Glomerular endothelial cell (primary cell): ENCODE measurements at places on chromosomes 1 and 21.

DNA sequence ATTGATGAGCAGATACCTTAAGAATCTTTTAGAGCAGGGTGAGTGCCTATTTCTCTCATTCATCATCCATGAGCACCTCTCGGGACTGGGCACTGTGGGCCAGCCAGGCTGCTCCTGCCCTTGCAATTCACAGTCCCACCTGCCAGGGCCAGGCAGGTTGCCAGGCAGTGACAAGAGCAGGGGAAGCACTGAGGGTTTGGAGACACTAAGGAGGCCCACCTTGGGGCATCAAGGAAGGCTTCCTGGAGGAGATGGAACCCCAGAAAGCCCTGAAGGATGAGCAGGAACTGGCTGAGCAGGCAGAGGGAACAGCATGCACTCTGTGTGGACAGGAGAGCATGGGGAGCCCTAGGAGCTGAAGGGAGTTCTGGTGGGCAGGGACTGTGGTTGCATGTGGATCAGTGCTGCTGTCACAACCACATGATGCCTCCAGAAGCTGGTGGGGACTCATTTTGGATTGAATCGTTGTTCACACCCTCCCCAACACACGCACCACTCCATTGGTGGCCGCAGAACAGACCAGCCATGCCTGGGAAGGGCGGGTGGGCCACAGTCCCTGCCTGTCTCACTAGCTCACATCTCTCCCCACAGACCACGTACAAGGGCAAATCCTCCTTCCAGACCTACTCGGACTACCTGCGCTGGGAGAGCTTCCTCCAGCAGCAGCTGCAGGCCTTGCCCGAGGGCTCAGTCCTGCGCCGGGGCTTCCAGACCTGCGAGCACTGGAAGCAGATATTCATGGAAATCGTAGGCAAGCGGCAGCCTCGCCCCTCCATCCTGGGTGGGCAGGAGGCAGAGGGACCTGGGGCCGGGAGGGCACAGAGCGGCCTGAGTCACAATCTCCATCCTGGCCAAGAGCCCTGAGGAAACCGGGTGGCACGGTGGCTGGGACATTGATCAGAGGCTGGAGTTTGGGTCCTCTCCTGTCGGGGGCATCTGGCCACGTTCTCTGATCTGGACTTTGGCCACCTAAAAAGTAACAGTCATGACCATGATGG is 55.1 kb downstream of the DISP3 start:
- DNase-seq: no peak

- no peak for DNase-seq
These were observed 29.2 kb downstream of the CDCA8 start for GRCh38 chr1:37721565-37721964.

- no peak for DNase-seq
These were observed 71.1 kb downstream of the IER5 start for GRCh38 chr1:181159451-181160140.

GRCh38 chr1:152924191-152924590 is 15.8 kb downstream of the IVL start:
- DNase-seq: no peak

DNA sequence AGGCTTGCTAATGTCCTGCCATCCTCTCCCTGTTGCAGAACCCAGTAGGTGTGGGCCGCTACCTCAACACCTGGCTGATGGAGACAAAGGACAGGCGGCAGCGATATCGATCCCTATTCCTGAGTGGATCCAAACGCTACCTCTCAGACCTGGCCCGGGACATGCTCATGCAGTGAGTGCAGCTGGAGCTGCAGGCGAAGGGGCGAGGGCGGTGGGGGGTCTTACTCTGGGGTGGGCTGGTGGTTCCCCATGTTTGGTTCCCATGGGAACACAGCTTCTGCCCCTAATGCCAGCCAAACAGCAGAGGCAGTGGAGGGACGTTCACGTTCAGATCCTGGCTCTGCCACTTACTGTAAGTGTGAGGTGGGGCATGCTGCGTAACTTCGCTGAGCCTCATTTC is 15.8 kb upstream of the TTC22 start:
- no peak for DNase-seq

DNA sequence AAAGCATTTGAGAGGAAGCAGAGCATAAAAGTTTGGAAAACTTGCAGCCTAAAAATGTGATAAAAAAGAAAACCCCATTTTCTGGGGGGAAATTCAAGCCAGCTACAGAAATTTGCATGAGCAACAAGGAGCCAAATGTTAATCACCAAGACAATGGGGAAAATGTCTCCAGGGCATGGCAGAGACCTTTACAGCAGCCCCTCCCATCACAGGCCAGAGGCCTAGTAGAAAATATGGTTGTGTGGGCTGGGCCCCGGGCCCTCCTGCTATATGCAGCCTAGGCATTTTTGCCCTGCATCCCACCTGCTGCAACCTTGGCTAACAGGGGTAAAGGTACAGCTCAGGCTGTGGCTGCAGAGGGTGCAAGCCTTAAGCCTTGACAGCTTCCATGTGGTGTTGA is 299.6 kb upstream of the NCAM2 start:
- no peak for DNase-seq

GRCh38 chr1:109112652-109113285 is 1.1 kb upstream of the ELAPOR1 start:
- DNase-seq: no peak

- no peak for DNase-seq
These were observed 555.8 kb downstream of the PLA2G4A start for GRCh38 chr1:187384504-187384903.

- no peak for DNase-seq
These were observed 1.4 kb downstream of the CDA start for GRCh38 chr1:20590306-20590777.

DNA sequence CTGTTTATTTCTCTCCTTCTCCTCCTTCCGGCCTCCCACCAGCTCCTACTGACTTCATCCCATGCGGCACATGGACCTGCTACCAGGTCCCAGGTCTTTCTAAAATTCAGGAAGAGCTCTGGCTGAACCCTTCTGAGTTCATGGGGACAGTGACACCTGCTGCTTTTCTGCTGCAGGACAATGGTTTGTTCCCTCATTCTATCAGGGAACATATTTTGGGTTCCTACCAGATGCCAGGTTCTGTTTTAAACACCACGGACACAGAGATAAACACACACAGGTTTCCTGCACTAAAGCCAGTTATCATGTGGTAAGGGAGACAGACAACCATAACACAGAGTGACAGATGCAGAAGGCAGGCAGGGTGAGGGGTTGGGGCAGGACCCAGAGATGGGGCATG is 114.0 kb upstream of the RAB4A start:
- no peak for DNase-seq

DNA sequence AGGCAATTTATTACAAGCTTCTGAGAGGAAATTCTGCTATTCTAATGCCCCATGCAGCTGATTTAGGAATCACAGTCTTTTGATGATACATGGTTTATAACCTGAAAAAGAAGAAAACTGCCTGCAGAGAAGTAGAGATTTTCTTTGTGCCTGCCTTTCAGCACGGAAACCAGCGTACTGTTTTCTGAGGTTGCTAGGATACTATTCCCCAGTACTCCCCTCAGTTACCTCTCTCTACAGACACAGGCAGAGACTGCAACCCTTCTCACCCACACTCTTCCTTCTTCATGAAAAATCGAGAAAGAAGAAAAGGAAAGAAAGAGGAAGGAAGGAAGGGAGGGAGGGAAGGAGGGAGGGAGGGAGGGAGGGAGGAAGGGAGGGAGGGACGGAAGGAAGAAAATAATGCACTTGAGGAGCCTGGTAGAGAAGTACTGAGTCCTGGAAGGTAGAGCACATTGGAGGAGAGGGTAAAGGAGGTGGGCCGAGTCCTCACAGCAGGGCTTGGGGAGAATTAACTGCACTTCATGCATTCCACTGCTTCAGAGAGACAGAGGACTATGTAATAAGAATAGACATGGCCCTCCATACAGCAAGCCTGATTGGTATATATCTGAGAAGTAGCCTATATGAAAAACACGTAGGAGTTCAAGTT is 21.9 kb downstream of the RGS2 start:
- no peak for DNase-seq

GRCh38 chr21:28431022-28431421 is 561.7 kb downstream of the LTN1 start:
- DNase-seq: no peak

DNA sequence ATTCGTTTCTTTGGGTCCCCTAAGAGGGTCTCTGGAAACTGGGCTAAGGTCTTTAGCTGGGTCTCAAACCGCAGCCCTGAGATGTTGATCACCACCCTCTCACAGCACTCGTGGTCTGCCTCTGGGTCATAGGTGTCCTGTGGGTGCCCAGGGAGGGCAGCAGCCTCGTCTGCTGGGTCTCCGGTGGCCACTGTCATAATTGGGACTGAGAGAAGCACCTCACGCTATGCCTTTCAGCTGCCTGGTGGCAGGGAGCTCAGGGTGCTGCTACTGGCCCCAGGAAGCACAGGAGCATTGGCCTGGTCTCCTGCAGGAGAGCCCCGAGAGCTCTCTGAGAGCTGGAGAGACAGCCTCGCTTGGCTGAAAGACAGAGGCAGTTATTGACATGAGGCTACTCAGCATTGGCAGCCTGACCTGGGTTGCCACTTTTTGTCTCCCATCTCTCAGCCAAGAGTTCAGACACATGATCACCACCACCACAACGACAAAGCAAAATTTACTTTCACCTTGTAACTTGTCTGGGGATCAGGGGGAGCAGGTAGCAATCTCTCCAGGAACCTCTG is 1.5 kb downstream of the KCNA2 start:
- DNase-seq: no peak

DNA sequence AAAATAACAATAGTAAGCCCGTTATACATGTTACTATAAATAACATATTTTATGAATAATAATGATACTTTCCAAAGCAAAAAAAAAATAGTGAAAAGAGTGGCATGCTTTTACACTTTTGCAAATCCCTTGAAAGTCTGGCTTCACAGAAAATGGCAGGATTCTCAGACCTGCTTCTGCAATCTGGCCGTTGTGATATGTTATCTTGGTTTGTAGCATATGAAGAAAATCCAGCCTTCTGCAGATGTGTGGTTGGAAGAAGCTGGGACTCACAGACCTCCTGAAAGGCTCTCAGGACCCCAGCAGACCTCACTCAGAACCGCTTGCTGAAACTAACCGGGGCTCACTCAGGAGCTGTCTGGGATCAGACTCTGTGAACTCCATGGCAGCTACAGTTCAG is 256.0 kb upstream of the TMEM51 start:
- no peak for DNase-seq

- DNase-seq: peak; percentile 72
These were observed 36.8 kb upstream of the RPF1 start for GRCh38 chr1:84442256-84442655.

DNA sequence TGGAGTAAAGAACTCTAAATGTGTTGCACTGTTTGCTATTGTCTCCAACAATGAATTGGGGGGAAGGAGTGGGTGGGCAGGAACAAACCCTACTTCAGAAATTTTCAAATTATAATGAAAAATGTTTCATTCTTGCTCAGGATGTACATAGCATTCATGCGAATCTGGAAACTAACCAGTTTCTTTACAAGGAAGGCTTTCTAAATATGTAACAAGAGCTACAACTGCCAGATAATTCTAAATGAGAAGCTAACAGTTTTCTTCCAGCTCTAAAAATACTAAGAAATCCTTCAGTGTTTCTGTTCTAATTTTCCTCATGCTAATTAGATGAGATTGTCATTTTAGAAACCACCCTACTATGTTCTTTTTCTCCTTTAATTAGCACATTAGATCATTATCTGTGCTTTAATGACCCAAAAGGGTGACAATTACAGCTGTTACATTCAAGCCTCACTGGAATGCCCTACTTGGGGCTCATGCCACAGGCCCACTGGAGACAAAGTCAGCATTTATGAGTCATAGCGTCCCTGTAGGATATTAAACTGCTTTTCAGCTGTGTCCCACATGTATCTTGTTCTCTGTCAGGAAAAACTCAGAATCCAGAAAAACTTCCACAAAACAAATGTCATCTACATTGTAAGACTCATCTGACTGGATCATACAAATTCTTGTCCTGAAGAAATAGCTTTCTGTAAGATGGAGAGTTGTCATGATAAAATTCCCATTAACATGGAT is 804.6 kb upstream of the CXADR start:
- DNase-seq: no peak

DNA sequence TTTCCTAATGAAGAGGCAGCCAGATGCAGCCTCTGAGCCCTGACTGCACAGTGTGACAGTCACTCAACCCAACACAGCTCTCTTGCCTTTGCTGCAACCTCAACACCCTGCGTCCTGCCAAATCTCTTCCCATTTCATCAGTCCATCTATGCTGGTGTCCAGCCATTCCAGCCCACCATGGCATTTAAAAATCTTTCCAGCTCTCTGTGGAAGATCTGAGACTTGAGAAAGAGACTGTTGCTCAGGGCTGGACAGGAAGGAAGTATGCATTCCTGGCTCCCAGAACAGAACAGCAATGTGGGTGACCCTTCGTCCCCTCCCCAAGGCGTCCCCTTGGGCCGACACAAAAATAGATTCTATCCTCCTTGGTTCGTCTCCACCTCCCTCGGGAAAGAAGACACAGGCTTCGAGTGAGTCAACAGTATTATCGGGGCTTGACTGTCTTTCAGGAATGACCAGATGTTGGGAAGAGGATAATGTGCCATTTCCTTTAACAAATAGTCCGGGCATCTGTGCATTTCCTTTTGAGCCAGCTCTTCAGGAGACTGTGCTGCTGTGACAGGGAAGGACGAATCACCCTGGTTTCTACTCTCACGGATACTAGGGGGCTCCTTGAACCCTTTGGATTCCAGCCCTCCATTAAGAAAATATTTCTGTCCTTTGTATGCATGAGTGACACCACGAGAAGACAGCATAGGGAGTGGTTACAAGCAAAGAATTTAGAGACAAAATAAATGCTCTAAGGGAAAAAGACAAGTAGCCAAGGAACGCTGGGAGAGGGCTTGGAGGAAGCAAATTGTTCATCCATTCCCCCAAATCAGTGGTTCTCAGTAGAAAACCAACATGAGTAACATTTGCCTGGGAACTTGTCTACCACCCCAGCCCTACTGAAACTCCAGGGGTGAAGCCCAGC is 111.4 kb upstream of the CDC42BPA start:
- peak; percentile 66 for DNase-seq

GRCh38 chr1:210683403-210684047 is 354.8 kb downstream of the HHAT start:
- DNase-seq: no peak

DNA sequence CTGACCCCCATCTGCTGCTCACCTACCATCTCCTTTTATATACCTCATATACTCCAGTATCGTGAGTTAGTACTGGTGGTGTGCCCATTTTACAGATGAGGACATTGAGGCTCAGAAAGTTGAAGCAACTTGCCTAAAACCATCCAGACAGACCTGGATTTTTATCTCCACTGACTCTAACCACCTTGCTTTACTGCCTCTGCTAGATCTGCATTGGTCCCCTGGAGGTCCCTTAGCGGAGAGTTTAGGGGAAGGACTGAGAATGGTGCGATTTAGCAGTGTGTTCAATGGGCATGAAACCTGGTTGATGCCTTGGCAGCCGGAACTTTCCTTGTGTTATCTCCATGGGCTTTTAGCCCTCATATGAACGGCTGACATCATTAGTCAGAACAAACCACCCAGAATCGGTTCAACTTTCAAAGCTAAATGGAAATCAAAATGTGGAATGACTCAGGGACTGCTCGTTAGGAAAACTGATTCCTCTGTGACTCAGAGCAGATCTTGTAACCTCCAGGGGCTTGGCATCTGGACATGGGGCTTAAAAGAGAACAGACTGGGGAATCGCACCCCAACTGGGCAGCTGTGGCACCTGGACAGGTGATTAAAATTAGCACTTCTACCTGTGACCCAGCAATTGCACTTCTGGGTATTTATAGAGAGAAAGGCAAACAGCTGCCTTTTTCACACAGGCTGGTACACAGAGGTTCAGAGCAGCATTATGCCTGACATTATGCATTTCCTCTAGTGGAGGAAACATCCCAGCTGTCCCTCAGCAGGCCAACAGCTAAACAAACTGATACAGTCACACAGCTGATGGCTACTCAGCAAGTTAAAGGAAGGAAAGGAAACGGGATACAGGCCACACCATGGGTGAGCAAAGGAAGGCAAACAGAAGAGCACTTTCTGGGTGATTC is 25.3 kb downstream of the TMEM51 start:
- peak; percentile 81 for DNase-seq
